Kasumi-1 (cell line): ENCODE measurements at places on chromosomes 5 and 9.
A peak's percentile ranks its signal among the peaks of the same experiment; 100 is the strongest.

GRCh38 chr5:67030289-67031056 is 166.1 kb downstream of the CD180 start:
- DNase-seq: no peak

GRCh38 chr5:55919625-55920024 is 68.5 kb downstream of the IL31RA start:
- DNase-seq: no peak

GRCh38 chr5:1294206-1294834 is 548 bp downstream of the TERT start:
- DNase-seq: no peak

DNA sequence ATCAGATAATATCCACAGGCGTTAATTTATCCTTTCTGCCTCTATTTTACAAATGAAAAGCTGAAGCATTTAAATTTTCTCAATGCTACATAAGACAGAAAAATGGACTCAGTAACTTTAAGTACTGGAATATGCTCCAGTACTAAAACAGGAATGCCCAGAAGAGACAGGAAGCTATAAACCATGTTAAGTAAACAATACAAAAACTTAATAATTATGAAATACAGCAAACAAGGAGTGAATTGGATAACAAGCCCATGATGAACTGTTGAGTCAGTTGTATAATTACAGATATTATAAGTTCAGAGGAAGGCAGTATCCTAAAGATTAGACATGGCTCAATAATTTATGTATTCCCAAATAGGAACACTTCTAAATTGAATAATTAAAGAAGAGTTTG is 148.5 kb downstream of the CHSY3 start:
- DNase-seq: no peak

- no peak for DNase-seq
Observed at GRCh38 chr9:134656334-134657006, 14.9 kb downstream of the COL5A1 start.

GRCh38 chr5:75461679-75462078 is 49.8 kb downstream of the CERT1 start:
- peak; percentile 6 for DNase-seq

DNA sequence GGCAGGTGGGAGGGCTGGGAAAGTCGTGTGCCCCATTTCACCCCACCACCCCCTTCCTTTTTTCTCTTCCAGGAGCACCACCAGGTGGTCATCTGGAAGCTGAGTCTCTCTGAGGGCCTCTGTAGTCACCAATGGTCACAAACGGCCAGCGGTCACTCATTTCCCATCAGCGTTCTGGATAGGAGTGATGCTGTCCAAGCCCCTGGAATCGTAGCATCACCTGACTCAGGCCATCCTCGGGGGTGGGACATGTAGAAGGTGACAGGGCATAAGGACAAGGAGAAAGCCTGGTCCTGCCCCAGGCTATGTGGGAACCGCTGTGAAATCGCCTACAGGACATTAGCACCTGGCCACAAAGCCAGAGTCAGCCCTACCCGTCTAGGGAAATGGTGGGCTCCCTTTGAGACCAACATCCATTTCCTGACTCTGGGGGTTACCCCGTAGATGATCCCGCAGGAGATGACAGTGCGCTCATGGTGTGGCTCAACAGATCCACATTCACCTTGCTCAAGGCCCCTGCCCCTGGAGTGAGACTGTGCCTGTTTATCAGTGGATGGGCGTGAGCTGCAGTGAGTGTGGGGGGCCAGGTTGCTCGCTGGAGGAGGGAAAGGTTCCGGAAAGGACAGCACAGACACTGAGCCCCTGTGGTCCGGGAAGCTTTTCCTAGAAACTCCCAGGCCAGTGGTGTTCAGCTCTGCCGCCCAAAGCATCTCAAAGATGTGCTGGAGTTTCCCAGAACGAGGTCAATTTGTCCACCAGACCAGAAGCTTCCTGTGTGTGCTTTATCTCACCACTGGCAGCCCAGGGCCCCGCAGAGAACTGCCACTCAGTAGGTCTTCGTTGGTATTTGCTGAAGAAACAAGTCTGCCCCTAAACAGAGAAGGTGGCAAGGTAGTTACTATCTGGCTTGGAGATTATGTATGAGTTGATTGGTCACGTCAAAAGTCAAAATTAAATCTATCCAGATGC is 61.1 kb upstream of the UNC5A start:
- DNase-seq: no peak

DNA sequence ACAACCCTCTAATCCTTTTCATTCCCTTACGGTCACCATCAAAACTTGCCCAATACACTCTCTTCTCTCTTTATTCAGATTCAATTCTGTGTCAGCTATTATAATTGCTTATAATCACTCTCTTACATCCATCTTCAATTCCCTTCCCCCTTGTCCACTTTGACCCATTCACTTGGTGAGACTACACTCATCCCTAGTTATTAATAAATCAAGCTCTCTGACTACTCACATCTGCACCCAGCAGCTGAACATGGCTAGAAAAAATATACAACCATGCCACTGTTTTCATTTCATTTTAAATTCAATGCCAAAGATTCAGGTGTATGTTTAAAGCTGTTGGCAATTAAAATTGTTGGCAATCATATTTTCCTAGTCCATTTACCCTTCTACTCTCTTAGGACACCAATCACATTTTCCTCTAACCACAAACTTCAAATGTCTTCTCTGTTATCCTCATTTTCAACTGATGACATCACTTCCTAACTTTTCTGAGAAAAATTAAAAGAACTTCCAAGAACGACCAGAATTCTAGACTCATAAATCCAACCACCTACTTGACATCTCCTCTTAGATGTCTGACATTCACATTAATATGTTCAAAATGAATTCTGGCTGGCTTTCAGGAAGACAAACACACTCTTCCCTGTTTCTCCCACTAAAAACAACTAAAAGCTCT is 5.5 kb downstream of the C5orf15 start:
- DNase-seq: no peak

DNA sequence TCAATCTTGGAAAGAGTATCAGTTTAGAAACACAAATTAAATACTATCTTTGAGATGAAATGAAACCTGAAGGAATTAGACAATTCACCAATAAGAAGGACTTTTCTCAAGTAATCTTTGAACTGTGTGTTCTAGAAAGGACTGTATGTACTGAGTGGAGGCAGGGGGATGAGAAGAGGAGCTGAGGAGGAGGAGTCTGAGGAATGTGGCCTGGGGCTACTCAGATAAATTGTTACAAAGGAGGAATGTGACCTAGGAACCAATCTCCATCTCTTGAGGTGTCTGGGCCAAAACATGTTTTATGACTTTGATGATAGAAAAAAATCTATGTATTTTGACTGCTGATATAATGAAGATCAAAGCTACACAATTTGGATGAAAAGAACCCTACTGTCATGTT is 124.3 kb upstream of the ANKRD55 start:
- DNase-seq: no peak

GRCh38 chr5:177997846-177998245 is 1.8 kb upstream of the PROP1 start:
- DNase-seq: no peak

DNA sequence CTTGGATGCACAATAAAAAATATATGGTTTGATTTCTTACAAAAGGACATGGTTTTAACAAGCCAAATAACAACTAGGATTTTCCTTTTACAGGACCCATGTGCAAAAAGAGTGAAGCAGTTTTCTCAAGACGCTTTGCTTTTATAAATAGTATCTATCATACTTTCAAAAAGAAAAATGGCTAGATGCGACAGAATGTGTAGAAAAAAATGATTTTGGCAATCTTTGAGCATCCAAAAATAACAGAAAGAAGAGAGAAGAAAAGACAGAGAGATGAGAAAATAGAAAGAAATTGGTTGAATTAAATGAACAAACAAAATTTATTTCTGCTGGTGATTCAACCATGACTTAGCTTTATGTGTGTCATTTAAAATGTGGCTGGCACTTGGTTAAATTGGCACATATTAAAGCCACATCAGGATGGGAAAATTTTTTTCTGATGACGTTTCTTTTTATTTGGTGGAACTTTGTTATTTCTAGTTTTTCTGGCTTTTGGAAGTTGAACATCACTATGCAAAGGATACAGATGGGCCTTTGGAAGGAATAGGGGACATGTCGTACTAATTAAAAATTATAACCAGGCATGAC is 35.6 kb upstream of the NREP start:
- DNase-seq: no peak

GRCh38 chr9:87531370-87532295 is 34.0 kb downstream of the DAPK1 start:
- no peak for DNase-seq

DNA sequence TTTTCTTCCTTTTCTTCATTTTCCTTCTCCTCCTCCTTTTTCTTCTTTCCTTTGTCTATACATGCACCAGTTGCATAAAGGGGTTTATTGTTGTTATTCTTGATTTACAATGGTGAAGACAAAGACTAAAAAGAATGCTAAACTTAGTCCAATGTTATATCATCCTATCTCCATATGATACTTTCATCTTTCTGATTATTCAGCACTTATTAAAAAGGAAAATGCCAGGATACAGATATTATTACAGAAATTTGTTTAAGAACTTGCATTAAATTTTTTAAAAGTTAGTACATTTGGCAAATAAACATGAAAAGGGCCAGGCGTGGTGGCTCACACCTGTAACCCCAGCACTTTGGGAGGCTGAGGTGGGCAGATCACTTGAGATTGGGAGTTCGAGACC is 1074.9 kb downstream of the EFNA5 start:
- no peak for DNase-seq

GRCh38 chr5:58317808-58318207 is 142.1 kb downstream of the PLK2 start:
- no peak for DNase-seq

- DNase-seq: no peak
Observed at GRCh38 chr9:112493393-112494137, 6.9 kb downstream of the KIAA1958 start.

DNA sequence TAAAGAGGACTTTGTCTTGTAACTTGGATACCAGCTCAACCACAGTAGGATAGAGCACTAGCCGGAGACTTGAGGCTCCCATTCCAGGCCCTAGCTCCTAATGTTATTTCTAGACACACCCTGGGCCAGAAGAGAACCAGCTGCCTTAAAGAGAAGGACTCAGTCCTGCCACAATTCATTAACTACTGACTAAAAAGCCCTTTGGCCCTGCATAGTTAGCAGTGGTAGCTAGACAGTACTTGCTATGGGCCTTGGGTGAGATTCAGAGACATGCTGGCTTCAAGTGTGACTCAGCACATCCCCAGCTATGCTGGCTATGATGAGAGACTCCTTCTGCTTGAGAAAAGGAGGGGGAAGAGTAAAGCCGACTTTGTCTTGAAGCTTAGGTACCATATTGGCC is 47.3 kb downstream of the TMEM167A start:
- DNase-seq: no peak

GRCh38 chr9:18441261-18441660 is 32.7 kb upstream of the ADAMTSL1 start:
- DNase-seq: no peak

- no peak for DNase-seq
Observed at GRCh38 chr9:15158064-15158463, 149.0 kb downstream of the TTC39B start.

GRCh38 chr9:126695186-126695585 is 81.5 kb downstream of the LMX1B start:
- DNase-seq: no peak

GRCh38 chr9:89431930-89432725 is 65.8 kb downstream of the SEMA4D start:
- DNase-seq: no peak

DNA sequence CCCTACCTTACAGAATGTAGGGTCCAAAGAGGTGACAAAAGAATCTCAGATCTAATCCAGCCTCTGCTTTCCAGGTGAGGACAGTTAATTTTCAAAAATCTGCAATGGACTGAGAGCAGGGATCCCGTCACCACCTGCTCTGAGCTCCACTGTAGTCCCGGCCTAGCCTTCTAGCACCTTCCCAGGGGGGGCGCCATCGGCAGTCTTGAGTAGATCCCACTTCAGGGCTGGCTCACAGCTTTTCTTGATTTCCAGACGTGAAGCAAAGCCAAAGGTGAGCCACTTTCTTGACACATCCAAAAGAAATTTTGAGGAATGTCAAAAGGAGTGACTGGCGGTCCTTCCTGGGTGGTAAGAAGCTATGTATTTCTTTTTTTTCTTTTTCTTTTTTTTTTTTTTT is 114.1 kb downstream of the SYK start:
- peak; percentile 18 for DNase-seq

GRCh38 chr9:26131886-26132285 is 453.6 kb upstream of the TUSC1 start:
- no peak for DNase-seq

DNA sequence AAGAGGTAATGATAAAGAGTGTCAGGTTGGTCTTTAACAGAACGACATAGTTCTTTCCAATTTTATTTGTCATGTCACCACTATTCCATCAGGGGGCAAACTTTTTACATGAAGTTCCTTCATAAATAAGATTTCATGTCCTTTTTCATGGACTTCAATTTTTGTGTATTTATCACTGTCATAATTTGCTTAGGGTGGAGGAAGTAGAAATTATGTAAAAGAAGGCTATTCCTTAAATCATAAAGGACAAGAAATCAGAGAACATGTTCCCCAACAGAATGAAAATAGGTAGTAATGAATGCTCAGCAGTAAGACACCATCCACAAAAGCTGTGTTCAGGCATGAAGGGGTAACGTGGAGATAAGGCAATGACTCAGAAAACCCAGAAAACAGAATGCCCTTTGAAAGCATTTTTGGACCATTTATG is 72.7 kb downstream of the ZFAND5 start:
- DNase-seq: peak; percentile 60

- DNase-seq: no peak
Observed at GRCh38 chr9:131233556-131233955, 42.8 kb downstream of the FAM78A start.

DNA sequence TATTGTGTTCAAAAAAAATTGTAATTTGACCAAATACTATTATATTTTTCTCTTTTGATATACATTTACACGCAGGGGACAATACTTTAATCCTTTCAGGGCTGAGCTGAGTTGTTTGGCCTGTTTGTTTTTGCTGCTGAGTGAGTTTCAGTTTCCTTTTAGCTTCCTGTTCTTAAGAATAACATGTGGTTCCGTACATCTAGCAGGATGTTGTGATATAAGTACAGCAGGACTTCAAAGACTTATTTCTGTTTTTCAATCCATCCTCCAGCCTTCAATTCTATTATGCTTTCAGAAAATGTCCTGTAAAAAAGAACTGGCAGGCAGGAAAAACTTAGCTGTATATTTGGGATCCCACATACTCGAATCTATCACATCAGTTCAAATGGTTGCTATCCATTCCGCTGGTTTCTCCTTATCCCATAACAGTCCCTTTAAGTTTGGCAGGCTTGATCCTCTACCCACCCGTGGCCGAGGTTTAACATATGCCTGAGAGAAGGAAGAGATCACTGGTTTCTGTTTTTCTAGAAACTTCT is 1037.3 kb upstream of the ACO1 start:
- DNase-seq: peak; percentile 32

DNA sequence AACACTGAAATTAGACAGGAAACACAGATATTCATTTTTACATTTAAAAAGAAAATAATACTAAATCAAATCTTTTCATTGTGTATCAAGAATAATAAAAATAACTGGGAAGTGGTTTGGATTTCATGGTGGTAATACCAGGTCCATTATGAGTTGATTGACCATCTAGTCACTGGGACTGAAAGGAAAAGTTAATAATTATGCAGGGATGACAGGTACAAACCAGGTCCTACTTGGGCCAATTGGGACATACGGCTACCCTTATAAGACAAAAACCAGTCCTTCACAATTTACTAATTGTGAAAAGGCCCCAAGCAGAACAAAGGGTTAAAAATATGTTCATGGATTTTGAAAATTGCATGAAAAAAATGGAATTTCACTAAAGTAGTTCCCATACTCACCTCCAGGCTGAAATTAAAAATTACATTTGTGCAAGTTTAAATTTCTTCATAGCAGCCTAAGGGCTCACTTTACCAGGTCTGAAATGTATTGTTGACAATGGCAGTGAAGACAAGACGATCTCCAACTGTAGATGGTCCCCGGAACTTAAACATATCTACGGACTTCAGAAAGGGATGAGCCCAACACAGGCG is 44.1 kb downstream of the ZCCHC9 start:
- DNase-seq: no peak
